ENCODE measurements at places on chromosomes 13 and 19. TPM values are rescaled to one million over a fixed set of nuclear protein-coding genes. Genes with fewer than 3 reads are reported as not detected.

DNA sequence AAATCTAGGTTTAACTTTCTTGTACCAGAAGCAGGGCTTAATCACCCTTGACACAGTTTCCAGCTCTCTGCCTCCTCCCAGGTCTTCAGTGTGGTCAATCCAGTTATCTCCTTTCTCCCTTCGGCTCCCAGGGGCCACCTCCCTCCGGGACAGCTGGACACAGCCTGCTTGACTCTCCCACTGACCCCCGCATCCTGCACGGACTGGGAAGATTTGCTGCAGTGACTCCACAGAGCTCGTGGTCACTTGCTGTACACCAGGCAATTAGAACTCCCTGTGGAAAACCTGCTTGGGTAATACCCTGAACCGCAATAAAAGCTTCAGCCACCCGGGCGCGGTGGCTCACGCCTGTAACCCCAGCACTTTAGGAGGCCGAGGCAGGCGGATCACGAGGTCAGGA is 116.5 kb downstream of the NUFIP1 start:
- DNase-seq = no peak

The CEACAM4 gene
- total RNA-seq = 2.7 TPM

GRCh38 chr13:48142436-48142835 is 47.5 kb upstream of the MED4 start:
- no peak for DNase-seq

GRCh38 chr19:46386996-46387712 is 26.2 kb downstream of the CCDC8 start:
- DNase-seq = no peak

GRCh38 chr19:53900191-53900860 is 8.8 kb upstream of the CACNG7 start:
- DNase-seq = no peak
